ENCODE measurements at places on chromosomes 11 and 22. TPM values are rescaled to one million over a fixed set of nuclear protein-coding genes. Genes with fewer than 3 reads are reported as not detected.

The CELSR1 gene
- total RNA-seq = under 0.01 TPM

The OR4X2 gene
- total RNA-seq = not detected

- no peak for DNase-seq
Observed at GRCh38 chr11:118263112-118263511, 985 bp downstream of the MPZL2 start.

GRCh38 chr11:8263109-8263768 lies 439 bp downstream of the LMO1 start:
- DNase-seq = no peak

DNA sequence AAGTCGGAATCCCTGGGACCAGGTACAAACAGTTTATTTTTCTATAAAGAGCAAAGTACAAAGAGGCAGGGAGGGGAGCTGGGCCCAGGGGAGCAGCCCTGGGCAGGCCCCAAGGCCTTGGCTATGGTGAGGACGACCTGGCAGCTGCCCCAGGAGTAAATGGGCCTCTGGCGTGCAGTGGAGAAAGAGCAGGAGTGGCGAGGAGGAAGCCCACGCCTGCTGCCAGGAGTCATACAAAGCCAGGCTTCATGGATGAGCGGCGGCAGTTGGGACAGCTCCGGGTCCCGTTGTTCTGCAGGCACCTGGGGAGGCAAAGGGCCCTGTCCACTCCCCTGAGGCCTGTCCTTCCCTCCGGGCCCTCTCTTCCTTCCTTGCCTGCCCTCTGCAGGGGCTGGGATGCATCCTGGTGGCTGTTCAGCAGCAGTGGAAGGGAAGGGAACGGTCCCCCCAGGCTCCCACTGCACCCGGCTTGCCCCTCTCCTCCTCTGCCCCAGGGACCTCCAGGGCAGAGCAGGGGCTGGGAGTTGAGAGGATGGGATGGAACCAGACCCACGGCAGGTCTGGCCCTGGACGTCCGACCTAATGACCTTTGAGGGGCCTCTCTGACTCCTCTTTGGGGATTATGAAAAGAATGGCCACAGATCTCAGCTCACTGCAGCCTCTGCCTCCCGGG lies 11.1 kb downstream of the RAPSN start:
- DNase-seq = no peak

All from LHCN-M2 (cell line).